Caco-2 (cell line): ENCODE measurements at places on chromosomes 11 and 22. TPM values are rescaled to one million over a fixed set of nuclear protein-coding genes. Genes with fewer than 3 reads are reported as not detected.

- H3K27me3 ChIP-seq = no peaks in the 10 kb centered on the region
- H3K27ac ChIP-seq = peak overlapping the region; percentile 92
- peaks cover 18% of the 10 kb centered on the region for H3K4me1 ChIP-seq
- no peaks in the 10 kb centered on the region; the same call in 1 of the 2 replicates for H3K36me3 ChIP-seq
- H3K4me3 ChIP-seq = peak overlapping the region; percentile 57
- no peak for DNase-seq
Observed at GRCh38 chr11:74592063-74592440, 330 bp upstream of the POLD3 start.

Gene YAP1
- total RNA-seq = 207 and 227 TPM in 2 replicates

DNA sequence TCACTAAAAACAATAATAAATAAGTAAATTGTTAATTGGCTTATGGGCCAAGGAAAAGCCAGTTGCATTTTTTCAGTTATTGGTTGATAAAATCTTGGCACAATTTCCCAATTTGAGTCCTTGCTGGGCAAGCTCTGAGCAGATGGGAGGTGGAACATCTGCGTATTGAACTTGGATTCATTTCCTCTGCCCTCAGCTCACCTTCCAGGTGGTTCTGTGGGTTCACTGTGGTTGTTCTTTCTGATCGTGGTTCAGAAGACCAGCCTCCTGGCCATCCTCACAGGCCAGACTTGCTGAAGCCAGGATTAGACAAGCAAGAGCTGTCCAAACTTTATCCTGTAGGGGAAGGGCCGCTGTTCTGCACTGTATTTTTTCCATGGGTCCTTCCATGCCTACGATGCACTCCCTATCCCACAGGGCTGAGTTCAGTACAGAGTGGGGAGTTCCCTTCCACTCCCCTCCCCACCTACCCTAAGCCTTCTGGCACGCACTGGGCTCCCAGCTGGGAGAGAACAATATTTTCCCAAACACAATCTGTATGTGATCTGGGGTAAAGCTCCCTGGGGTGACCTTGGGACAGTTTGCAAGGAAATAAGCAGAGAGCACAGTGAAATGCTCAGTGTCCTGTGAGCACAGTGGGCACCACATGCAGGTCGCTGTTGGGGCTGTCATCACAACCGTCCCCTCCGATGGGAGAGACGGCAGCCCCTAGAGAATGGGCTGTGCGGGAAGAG is 43.5 kb upstream of the TP53I11 start:
- DNase-seq = no peak
- no peak overlapping the region for H3K27ac ChIP-seq
- no peak overlapping the region for H3K4me3 ChIP-seq
- H3K4me1 ChIP-seq = no peaks in the 10 kb centered on the region
- no peaks in the 10 kb centered on the region for H3K27me3 ChIP-seq

DNA sequence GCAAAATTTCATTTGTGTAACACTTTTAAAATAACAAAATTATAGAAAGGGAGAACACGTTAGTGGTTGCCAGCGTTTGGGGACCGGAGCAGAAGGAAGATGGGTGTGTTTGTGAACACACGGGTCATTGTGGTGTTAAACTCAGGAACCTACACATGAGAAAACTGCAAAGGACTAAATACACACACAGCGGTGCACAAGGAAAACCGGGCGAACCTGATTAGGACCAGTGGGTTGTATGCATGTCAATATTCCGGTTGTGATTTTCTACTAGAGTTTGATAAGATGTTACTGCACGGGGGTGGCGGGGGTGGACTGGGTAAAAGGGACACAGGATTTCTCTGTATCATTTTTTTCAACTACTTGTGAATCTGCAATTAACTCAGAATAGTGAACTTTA is 351.2 kb downstream of the OPCML start:
- no peaks in the 10 kb centered on the region for H3K27me3 ChIP-seq
- H3K4me1 ChIP-seq = no peaks in the 10 kb centered on the region
- H3K4me3 ChIP-seq = no peak overlapping the region
- H3K27ac ChIP-seq = no peak overlapping the region
- DNase-seq = no peak

Gene CASP5
- total RNA-seq = 1.4 and 1.5 TPM in 2 replicates

Gene RAC2
- 0.25 TPM in 1 of 2 replicates, not detected in the other for total RNA-seq

GRCh38 chr11:95142431-95142830 is 52.8 kb downstream of the ENDOD1 start:
- H3K27me3 ChIP-seq = no peaks in the 10 kb centered on the region
- no peaks in the 10 kb centered on the region for H3K4me1 ChIP-seq
- no peak overlapping the region for H3K27ac ChIP-seq
- no peak overlapping the region for H3K4me3 ChIP-seq
- DNase-seq = no peak

- no peak overlapping the region for H3K27ac ChIP-seq
- H3K4me1 ChIP-seq = peaks cover 17% of the 10 kb centered on the region
- H3K4me3 ChIP-seq = no peak overlapping the region
- peaks cover 2% of the 10 kb centered on the region; the same call in 1 of the 2 replicates for H3K36me3 ChIP-seq
Observed at GRCh38 chr11:117278347-117278746, 12.8 kb upstream of the BACE1-AS start.

- no peak for DNase-seq
- no peaks in the 10 kb centered on the region for H3K4me1 ChIP-seq
- H3K27ac ChIP-seq = no peak overlapping the region
- H3K27me3 ChIP-seq = no peaks in the 10 kb centered on the region
Observed at GRCh38 chr11:90784241-90784814, 561.5 kb upstream of the CHORDC1 start.

- no peaks in the 10 kb centered on the region for H3K36me3 ChIP-seq
- peak; percentile 90 for DNase-seq
Observed at GRCh38 chr11:77191823-77192495, 63.9 kb downstream of the MYO7A start.

- H3K4me3 ChIP-seq = no peak overlapping the region
- DNase-seq = no peak
- no peaks in the 10 kb centered on the region for H3K27me3 ChIP-seq
- no peaks in the 10 kb centered on the region for H3K36me3 ChIP-seq
- H3K27ac ChIP-seq = no peak overlapping the region
Observed at GRCh38 chr11:28077521-28077920, 30.4 kb downstream of the KIF18A start.

- no peak overlapping the region for H3K4me3 ChIP-seq
- DNase-seq = no peak
- H3K4me1 ChIP-seq = no peaks in the 10 kb centered on the region
- no peak overlapping the region for H3K27ac ChIP-seq
- no peaks in the 10 kb centered on the region for H3K27me3 ChIP-seq
Observed at GRCh38 chr11:114501901-114502300, 57.8 kb downstream of the NXPE1 start.

- no peaks in the 10 kb centered on the region for H3K36me3 ChIP-seq
- H3K4me1 ChIP-seq = peaks cover 31% of the 10 kb centered on the region
- no peaks in the 10 kb centered on the region for H3K27me3 ChIP-seq
- peak overlapping the region; percentile 33 for H3K4me3 ChIP-seq
- H3K27ac ChIP-seq = peak overlapping the region; percentile 83
Observed at GRCh38 chr11:8794126-8794525, 111.5 kb downstream of the RPL27A start.

GRCh38 chr11:125141686-125142535 is 22.6 kb upstream of the PKNOX2 start:
- DNase-seq = peak; percentile 56
- no peaks in the 10 kb centered on the region for H3K27me3 ChIP-seq
- H3K4me1 ChIP-seq = 0 out of 2 replicates have a peak, but pooled peaks cover 5% of the 10 kb centered on the region
- no peaks in the 10 kb centered on the region for H3K36me3 ChIP-seq
- no peak overlapping the region for H3K27ac ChIP-seq
- no peak overlapping the region for H3K4me3 ChIP-seq

GRCh38 chr11:114607753-114608459 is 12.3 kb upstream of the NXPE4 start:
- no peak overlapping the region for H3K4me3 ChIP-seq
- H3K27me3 ChIP-seq = no peaks in the 10 kb centered on the region
- no peaks in the 10 kb centered on the region for H3K4me1 ChIP-seq
- no peak for DNase-seq
